Choroid plexus epithelial cell (primary cell): ENCODE measurements at places on chromosomes 7 and 10.
A peak's percentile ranks its signal among the peaks of the same experiment; 100 is the strongest.

DNA sequence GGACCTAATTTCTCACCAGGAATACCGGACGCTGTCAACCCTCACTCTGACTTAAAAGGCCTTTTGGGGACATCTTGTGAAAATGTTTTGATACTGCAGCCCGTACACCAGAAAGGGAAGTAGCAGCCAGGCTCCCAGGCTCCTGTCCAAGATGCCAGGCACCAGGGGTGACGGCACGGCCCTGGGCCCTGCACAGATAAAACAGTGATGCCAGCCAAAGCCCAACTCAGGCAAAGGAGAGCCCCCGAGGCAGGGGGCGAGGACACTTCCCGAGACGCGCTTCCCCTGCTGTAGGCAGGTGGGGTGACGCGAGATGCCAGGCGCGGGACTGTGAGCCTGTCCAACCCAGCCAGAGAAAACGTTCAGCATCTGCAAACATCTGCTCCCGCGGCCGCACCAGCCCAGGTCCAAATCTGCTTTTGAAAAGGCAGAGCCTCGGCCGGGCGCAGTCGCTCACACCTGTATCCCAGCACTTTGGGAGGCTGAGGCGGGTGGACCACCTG is 15.7 kb downstream of the ZFAND2A start:
- peak; percentile 54 for DNase-seq

- no peak for DNase-seq
Measured at GRCh38 chr7:143005632-143006260, 21.2 kb downstream of the OR9A2 start.

DNA sequence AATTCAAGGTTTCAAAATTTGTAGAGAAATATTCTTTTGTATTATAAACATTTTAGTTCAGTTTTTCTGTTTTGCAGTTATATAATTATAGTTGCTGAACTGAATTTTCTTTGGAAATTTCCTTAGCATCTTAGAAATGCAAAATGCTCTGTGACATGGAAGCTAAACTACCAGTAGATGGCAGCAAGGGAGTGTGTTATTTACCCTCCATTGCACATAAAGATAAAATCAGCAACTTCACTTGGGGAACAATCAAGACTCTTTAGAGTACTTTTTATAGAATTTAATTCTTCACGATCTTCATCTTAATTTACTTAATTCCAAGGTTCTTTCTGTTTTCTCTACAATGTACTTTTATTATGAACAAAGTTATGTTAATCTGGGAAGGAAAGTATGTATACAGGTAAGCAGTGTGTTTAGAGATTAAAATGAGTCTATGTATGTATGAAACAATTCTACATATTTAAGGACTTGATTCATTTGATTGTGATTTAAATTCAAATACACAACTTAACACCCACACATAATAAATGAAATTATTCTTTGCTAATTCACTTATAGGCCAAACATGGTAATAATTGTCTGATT is 404.2 kb downstream of the THSD7A start:
- DNase-seq: peak; percentile 89

DNA sequence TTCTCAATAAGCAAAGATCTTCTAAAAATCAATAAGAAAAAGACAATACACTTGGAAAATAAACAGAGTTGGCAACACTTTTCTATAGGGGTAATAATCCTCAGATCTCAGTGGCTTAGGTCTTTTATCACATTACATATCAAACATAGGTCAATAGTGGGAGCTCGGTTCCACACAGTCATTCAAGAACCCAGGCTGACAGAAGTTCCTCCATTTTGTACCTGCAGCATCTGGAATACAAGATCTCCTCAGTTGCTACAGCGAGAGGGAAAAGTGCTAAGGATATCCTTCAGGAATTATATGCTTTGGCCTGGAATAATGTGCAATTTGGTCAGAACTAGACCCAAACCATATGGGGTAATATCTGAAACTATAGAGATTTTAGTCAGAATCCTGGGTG is 55.4 kb upstream of the MSRB2 start:
- DNase-seq: no peak

DNA sequence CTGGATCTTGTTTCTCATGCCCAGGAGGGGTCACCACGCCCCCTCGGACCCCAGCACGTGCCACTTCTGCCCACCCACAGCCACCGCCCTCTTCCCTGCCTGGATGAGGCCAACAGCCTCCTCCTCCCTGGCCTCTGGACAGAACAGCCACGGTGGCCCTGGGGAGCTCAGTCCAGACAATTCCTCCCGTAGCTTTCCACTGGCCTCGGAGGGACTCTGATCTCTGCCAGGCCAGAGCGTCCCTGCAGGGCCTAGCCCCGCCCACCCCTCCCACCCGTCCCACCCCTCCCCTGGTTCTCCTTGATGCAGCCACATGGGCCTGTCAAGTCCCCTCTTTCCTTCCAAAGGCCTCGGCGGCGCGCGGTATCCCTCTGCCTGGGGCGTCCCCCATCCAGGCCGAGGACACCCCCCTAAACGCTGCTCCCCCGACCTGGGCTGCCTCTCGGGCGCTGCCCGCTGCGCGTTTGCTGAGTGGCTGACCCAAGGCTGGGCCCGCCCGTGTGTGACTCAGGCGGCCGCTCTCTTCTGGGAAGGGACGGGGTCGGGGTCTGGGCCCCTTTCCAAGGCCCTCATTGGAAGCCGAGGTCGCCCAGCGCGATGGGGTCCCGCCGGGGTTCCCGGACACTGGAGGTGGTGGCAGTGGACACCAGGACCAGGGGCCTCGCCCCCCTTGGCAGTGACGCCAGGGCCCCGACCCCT is 557 bp downstream of the TMEM120A start:
- DNase-seq: peak; percentile 62

DNA sequence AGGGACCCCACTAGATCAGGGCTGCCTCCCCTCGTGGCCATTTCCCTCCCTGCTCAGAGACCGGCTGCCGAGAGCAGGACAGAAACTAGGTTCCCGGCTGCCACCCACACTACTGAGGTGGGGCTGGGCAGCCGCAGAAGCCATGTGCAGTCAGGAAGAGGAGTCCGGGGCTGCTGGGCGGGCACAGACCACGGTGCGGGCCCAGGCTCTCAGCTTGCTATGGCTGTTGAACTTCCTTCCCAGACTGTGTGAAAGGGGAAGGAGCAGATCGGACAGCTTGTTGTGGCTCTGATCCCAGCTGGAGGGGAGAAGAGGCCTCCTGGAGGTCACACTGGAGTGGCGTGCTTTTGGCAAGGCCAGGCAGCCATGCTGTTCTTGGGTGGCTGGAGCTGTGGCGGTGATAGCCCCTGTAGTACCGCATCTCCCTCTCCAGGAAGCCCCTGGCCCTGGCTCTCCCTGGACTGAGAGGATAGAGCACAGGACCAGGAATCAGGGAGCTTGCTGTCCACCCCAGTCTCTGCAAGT is 56.8 kb downstream of the HK1 start:
- peak; percentile 85 for DNase-seq

- peak; percentile 15 for DNase-seq
Measured at GRCh38 chr7:94778711-94779459, 123.0 kb upstream of the SGCE start.

GRCh38 chr10:15223174-15223573 is 54.7 kb upstream of the NMT2 start:
- DNase-seq: peak; percentile 77

- peak; percentile 76 for DNase-seq
Measured at GRCh38 chr7:128904381-128905197, 5.9 kb downstream of the KCP start.

- no peak for DNase-seq
Measured at GRCh38 chr10:70433581-70434280, 7.8 kb downstream of the NODAL start.

DNA sequence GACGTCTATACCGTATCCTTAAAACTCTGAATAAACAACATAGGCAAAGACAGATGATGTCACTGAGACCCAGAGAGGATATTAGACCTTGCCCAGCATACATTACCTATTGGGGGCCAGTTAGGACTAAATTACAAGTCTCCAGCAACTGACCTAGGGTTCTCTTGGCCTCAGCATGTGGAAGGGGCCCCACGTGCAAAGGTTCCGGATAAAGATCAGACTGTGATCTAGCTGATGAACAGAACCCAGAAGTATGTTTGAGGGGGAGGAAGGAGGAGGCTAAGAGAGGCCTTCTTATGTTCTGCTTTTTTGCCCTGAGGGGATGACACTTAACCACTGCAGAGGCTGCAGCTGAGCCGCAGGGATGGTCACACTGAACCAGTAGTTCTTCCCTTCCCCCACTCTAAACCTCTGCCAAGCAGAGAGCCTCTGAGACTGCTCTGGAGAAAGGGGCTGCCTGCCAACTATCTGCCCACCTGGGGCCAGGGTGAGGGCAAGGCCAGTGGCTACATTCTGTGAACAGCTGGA is 24.0 kb upstream of the KMT2C start:
- peak; percentile 41 for DNase-seq

GRCh38 chr7:151095123-151095797 is 9.0 kb downstream of the AGAP3 start:
- no peak for DNase-seq

DNA sequence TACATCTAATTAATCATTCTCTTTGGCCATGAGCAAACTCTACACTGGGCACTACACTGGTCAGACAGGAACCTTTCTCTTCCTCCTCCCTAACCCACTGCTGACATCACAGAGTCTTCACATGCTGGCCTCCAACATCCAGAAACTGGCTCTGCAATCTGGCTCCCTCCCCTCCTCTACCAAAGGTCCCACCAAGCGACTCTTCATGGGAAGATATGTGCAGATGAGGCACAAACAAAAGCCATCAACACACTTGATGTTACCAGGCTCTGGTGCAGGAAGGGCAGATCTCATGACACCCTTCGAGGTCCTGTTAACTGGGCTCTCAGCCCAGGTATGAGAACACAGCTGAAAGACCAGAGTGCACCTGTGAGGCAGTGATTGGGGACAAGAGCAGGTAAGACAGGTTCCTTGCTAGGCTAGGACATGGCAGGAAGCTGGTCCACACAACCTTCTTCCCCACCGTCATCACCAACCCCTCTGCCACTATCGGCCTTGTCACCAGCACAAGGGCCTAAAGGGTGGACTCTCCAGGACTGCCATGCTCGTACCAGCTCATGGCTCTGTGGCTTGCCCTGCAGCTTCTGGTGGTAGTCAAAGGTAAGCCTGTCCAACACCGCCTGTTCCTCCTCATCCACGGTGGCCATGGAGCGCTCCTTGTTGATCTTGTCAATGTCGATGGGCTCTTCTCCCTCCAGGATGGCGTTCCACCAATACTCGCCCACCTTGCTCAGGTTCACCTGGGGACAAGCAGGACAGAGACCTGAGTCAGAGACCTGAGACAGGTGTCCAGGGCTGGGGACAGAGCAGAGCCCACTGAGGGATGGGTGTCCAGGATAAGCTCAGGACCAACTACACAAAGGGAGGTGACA is 66.6 kb upstream of the CAMK2B start:
- DNase-seq: no peak

DNA sequence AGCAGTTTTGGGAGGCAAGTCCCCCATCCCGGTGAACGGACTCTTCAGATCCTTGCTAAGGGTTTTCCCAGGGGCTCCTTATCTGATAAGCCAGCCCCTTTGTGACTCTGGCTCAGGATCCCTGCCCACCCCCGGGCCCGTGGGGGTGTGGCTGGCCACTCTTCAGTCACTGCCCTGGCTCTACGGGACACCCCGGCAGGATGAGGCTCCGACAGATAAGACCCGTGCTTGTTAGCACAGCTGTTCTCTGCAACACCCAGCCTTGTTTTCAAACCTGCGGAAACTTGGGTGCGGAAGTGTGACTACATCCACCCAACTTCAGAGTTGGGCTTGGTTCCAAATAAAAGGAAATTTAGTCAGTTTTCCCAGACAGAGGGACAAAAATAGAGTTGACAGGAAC is 66.7 kb upstream of the PODXL start:
- peak; percentile 77 for DNase-seq

DNA sequence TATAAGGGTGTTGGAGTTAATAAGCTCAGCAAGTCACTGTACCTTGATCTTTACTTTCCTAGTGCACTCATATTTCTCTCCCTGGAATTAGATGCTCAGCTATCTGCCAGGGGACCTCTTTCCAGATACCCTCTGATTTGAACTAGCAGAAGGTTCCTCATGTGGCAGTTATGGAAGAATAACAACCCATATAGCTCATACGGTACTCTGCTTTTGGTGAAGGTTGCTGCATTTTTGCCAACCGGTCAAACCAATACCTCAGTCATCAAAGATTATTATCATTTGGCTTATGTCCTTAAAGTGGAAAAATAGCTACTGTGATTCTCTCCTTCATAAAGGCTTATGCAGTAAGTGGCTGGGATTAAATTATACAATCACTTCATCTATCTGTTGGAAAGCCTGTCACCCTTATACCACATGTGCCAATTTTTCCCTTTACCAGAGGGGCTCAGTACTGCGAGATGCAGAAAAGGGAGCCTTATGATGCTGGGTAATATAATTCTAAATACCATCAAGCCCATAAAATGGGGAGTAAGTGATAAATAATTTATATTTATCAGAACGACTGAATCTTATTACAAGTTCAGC is 43.4 kb upstream of the PTER start:
- DNase-seq: no peak

DNA sequence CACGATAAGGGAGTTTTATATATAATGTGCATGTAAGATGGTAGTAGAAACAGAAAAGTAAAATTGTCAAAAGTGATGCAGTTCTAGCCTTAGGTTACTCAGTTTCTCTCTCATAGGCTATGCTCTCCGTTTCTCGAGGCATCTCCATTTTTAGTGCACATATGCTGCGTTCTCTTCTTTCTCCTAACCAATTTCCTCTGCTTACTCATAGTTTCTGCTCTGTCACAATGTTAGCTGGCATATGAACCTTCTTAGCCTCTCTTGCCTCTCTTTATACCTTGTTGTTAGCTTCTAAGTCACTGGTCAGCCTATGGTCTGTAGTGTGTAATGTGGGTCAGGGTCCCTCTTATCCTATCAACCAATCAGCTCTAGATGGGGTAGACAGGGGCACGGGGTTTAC is 280.6 kb upstream of the ETV1 start:
- no peak for DNase-seq

DNA sequence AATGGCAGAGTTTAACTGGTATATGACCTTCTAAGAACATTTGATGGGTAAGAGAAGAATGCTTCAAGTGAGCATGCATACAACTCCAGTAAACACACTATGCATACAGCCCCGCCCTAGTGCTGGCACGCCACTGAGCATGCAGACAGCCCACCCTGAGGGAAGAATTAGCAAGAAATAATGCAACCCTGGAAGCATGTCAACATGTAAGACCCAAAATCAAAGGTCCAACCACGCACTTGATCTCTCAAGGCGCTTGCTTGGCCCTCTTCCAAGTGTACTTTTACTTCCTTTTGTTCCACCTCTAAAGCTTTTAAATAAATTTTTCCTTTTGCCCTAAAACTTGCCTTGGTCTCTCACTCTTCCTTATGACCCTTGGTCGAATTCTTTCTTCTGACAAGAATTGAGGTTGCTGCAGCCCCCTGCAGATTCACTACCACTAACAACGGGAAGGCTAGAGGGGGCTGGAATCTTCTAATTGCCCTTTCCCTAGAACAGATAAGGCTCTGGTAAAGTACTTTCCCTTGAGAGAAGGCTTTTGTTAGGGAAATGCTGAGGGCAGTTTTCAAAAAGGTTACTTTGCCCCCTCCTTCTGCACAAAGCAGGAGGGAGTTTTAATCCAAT is 3.4 kb downstream of the FAM24B start:
- DNase-seq: peak; percentile 22

- no peak for DNase-seq
Measured at GRCh38 chr10:129784891-129785290, 179.2 kb downstream of the EBF3 start.
